ENCODE measurements at places on chromosomes 7 and 10.

GRCh38 chr7:128405471-128406313 is 4.1 kb downstream of the IMPDH1 start:
- DNase-seq = peak; percentile 51

GRCh38 chr10:70546584-70546983 is 56.0 kb downstream of the PRF1 start:
- no peak for DNase-seq

GRCh38 chr10:22598478-22598877 is 115.9 kb downstream of the PIP4K2A start:
- DNase-seq = no peak

DNA sequence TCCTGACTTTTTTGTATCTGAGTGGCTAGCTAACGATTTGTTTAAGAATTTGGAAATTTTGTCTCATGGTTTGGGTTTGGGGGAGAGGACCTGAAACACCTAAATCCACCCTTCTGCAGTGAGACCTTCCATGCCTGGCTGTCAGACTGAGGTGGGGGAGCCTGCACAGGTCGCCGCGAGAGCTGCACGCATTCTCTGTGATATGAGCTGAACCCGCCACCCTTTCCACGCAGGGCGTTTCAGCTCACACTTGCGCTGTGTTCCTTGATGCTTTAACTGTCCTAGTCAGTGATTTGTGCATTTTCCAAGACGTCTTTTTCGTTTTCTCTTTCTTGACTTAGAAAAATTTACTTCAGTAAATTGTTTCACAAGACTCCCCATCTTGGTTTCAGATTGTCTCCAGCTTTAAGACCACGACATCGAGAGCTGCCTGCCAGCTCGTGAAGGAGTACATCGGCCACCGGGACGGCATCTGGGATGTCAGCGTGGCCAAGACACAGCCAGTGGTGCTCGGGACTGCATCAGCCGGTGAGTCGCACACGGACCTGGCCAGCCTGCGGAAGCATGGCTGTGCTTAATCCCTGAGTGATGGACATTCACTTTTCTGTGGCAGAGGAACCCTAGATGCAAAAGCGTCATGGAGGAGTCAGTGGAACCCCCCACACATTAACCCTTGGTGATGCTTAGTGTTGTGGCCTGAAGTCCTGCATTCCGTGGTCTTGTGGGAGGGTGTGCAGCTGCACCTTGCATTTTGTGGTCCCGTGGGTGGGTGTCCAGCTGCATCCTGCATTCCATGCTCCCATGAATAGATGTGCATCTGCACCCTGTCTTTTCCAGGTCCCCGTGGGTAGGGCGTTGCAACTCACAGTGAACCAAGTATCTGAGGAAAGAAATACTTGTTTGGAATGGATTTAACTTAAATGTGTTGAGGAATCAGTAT is 28.1 kb downstream of the WDR37 start:
- DNase-seq = no peak

GRCh38 chr10:97372233-97372875 is 28.8 kb downstream of the RRP12 start:
- DNase-seq = no peak

GRCh38 chr10:132914732-132915131 is 27.6 kb downstream of the CFAP46 start:
- DNase-seq = no peak

DNA sequence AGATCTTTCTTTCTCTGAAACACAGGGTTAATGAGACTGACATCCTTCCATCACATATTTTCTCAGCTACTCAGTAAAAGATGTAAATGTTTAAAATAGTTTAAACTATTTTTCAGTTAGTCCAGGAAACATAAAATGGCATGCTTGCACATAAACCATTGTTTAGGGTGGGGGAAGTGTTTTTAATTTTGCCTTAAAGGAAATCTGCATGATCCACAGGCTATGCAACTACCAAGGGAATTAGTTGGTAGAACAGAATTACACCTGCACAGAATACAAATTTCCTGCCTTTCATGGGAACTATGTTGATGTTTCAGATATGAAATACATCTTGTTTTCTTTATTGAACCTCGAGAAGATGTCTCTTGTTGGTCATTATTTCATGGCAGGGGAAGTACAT is 10.6 kb downstream of the CAV1 start:
- DNase-seq = no peak

GRCh38 chr7:43137811-43138210 is 25.4 kb downstream of the HECW1 start:
- DNase-seq = no peak

GRCh38 chr10:9305018-9305655 is 1250.6 kb downstream of the GATA3 start:
- no peak for DNase-seq

GRCh38 chr7:78497728-78498427 is 699.3 kb downstream of the PHTF2 start:
- DNase-seq = no peak

All from stimulated activated CD8-positive, alpha-beta memory T cell treated with anti-CD3 and anti-CD28 coated beads, Interleukin-4, amount 100 ng/mL, for 24 hours (primary cell).